ENCODE measurements at places on chromosomes 12 and 14.

- no peak for DNase-seq
Measured at GRCh38 chr14:24630872-24631477, 3.0 kb downstream of the GZMB start.

GRCh38 chr12:119700078-119700477, 32.1 kb downstream of the PRKAB1 start:
- no peak for DNase-seq

GRCh38 chr14:33768458-33768830, 182.4 kb downstream of the EGLN3 start:
- no peak for DNase-seq

- no peak for DNase-seq
Measured at GRCh38 chr12:79763766-79764452, 73.1 kb upstream of the PAWR start.

DNA sequence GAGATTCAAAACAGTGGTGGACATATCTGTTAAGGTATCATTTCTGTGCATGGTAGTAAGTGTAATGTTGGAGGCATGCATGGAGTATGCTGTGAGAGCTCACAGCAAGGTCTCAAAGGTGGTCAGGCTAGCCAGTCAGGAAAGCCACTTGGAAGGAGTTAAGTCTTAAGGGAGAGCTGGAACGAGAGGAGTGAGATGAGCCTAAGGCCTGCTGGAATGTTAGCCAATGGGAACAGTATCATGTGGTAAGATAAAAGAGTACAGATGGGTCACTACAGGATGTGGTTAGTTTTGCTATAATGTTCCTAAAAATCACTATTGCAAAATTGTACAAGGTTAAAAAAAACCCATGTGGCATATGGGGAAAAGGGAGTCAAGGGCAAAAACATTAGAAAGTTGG, 311.7 kb upstream of the E2F7 start:
- no peak for DNase-seq

DNA sequence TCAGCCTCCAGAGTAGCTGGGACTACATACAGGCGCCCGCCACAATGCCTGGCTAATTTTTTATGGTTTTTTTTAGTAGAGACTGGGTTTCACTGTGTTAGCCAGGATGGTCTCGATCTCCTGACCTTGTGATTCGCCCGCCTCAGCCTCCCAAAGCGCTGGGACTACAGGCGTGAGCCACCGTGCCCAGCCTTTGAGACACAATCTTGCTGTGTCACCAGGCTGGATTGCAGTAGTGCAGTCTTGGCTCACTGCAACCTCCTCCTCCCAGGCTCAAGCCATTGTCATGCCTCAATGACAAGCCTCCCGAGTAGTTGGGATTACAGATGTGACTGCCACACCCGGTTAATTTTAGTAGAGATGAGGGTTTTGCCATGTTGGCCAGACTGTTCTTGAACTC, 21.3 kb upstream of the STRN3 start:
- no peak for DNase-seq

- DNase-seq: no peak
Measured at GRCh38 chr14:85527445-85528035, 2.4 kb upstream of the FLRT2 start.
